ENCODE measurements at places on chromosomes 5 and 9.

DNA sequence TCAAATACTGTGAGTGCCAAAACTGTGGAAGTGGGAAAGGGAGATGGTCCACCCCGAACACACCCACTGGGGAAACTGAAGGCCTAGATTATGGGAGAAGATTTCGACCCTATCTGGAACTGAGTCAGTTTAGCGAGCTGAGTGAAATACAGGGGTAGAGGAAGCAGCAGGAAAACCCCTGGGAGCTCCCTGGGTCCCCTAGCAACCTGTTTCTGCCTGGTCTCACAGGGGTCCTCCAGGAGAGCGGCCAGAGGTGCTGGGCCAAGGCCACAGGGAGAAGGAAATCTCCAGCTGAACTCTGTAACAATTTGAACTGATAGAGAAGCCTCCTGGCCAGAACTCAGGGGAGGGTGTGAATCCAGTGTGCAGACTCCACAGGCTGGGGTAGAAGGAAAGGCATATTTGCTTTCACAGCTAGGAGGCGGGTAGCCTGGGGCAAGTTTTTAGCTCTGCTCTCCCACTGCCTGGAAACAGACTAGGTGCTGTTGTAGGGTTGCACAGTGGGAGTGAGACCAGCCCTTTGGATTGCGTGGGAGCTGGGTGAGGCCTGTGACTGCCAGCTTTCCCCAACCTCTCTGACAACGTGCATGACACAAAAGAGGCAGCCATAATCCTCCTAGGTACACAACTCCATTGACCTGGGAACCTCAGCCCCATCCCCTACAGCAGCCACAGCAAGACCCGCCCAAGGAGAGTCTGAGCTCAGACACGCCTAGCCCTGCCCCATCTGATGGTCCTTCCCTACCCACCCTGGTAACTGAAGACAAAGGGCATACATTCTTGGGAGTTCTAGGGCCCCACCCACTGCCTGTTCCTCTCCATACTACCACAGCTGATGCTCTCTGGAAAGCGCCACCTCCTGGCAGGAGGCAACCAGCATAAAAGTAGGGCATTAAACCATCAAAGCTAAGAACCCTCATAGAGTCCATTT, 78.8 kb upstream of the GPBP1 start:
- DNase-seq = no peak

DNA sequence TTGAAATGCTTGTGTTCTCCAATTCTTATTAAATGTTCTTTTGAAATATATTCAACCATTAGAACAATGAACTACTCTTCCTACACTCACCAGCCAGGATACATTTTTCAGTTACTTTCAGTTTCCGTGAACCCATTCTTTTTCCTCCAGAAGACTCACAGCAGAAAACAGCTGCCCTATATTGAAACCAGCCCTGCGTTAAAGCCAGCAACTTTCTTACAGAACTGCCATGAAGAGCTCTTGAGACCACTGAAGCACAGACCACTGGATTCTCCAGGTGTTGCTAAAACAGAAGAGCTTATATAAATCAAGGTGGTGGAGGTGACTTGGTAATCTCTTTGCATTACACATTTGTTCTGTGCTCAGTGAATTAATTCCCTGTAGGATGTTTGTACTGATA, 365.9 kb upstream of the C9orf72 start:
- no peak for DNase-seq

DNA sequence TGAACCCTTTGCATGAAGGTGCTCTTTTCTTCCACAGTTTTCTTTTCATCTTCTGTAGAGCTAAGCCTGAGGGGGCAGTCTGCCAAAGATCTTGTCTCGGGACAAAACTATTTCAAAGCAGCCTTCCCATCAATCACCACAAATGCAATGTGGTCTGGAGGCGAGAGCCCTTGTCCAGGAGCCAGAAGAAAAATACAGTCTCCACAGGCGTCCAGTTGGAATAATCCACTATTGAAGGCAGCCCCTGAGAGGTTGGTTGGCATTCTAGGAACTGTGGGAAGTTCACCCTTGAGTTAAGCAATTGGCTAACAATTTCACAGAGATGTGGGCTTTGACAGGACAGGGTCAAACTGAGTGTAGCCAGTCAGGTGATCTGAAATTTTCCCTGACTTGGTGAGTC, 72.0 kb downstream of the SEMA6A start:
- DNase-seq = no peak

DNA sequence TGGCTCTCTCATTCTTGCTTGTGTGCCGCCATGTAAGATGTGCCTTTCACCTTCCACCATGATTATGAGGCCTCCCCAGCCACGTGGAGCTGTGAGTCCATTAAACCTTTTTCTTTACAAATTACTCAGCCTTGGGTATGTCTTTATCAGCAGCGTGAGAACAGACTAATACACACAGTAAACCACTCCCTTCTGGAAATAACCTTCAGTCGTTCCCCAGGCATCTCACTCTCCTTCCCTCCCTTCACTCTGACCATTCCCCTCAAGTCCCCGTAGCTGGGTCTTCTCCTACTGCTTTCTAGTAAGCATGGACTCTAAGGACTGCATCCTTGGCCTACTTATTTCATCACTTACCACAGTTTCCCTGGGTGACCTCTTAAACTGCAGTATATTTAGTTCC, 493.9 kb downstream of the CCDC171 start:
- DNase-seq = no peak

DNA sequence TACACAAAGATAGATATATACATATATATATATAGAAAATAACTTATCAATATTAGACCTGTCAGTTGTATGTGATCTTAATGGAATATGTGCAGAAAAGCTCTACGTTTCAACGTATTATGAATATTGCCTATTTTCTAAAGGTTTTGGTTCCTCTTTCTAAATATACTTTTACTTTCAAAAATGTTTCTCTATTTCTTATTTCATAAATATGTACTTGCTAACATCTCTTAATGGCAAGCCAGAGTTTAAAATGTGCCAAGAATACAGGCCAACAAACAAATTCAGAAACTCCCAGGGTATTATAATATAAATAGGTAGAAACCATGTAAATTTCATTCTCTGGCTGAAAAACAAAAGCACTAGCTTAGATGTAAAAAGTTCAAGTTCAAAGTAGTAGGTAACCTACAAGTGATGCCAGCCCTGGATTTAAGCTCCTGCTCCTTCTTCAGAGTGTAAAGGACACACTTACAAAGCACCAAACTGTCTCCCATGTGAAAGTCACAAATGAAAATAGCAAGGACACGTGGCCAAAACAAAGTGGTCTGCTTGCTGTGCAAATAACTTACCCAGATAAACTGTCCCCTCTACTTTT, 685.1 kb upstream of the DMAC1 start:
- no peak for DNase-seq

GRCh38 chr5:9516591-9516990, 29.3 kb downstream of the SEMA5A start:
- DNase-seq = no peak

DNA sequence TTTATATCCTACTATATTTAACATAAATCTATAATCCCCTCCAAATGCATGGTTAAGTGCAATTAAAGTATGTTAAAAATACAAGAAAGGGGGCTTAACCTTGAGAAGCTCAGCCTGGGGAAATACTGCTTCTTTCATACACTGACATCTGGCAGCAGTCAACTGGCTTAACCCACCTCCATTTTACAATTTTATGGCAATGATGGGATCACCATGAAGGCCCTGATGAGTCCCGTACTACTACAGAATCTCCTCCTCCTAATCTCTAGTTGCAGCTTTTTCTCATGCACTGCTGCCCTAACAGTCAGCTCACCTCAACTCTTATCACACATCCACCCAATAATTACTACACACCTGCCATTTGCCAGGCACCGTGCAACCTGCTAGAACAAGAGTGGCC, 40.9 kb downstream of the ZNF608 start:
- no peak for DNase-seq

GRCh38 chr9:33466565-33467495, 6.9 kb downstream of the NOL6 start:
- DNase-seq = no peak

GRCh38 chr9:69945671-69946141, 97.9 kb upstream of the MAMDC2 start:
- peak; percentile 87 for DNase-seq

- no peak for DNase-seq
These were observed 170.2 kb upstream of the IRX2 start for GRCh38 chr5:2921651-2922050.

- DNase-seq = no peak
These were observed 15.7 kb downstream of the CEP72 start for GRCh38 chr5:627840-628239.

DNA sequence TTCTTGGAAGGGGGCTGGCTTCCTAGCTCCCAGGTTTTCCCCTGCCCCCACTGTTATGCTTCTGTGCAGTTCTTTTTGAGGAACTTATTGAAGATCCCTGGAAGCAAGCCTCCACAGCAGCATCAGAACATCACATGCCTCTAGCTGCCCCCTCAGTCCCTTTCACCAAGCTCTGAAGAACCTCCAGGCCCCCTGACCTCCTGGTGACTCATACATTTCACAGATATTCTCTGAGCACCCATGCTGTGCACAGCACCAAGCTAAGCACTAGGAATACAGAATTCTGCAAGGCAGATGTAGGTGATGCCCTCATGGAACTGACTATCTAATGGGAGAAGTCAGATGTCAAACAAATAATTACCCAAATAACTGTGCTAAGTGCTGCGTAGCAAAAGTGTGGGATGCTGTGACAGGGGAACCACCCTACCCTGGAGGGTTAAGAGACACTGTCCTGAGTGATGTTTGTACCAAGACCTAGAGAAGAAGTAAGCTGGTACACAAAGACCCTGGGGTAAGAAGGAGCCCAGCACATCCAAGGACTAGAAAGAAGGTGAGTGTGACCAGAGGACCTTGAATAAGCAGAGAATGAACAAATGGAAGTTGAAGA, 213.7 kb upstream of the NR4A3 start:
- no peak for DNase-seq

DNA sequence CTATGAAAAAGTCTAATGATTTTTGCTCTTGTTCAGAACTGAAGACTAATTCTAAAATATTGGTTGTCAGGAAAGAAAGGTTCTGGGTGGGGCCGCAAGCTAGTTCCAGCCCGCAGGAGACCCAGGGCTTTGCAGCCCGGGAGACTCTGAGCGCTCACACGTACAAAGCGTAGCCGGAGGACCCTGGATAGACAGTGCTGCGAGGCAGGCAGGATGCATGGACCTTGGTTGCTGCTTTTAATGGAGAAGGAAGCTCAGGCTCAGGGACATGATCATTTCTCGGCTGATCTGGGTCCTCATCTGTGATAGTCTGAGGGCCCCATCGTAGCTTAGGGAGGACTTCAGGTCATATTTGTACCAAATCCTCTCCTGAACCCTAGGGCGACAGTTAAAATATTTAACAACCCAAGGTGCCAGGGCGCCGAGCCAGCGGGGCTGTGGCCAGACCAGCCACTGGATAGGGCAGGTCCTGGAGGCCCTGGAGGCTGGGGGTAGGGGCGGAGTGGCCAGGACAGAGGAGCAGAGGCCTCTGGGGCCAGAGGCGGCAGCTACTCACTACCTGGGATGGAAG, 70.1 kb upstream of the UNC5A start:
- no peak for DNase-seq
